ENCODE measurements at places on chromosomes 16 and 17.

GRCh38 chr17:29210879-29211278 is 30.7 kb upstream of the MYO18A start:
- no peak for DNase-seq

DNA sequence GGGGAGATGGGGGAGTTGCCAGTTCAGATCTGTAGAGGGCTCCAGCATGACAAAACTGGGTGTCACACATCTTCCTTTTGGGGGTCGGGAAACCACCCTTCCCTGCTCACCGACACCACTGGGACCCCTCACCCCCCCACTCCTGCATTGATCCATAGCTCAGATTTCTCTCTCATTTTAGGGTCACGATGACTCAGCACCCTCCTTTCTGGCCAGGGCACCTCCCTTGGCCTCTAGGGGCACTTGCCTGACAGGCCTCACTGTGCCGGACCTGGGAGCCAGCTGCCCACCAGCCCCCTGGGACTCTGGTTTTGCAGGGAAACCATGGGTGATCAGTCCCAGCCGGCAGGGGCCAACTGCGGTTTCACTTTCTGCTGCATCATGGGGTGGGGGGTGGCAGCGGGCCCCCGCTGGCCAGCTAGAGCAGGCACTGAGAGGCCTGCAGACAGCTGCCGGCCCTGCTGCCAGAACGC is 239.4 kb downstream of the MRTFB start:
- no peak for DNase-seq

DNA sequence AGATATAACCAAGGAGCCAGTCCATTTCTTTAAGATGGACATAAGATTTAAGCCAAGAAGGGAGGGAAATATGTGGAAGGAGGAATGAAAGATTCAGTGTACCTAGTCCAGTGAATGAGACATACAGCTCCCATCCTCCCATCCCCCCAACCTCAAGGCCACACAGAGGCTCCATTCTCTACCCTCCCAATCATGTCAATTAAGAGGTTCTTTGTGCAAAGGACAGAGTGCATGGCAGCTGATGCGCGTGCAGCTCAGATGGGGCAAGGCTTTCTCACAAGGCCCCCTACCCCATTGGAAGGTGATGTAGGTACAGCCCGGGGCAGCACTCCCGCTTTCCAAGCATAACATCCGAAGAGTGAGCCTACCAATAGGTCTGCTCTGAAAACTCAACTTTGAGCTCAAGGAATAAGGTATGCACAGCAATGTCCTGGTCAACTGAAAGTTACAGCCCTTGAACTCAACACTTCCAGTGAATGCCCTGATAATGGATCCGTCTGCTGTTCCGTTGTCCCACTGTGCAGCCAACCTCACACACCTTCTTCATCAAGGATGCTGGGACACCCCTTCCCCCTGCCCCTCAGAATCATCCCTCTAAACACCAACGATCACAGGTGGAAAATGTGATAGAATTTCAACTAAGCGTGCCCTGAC is 458.1 kb downstream of the SOX9 start:
- no peak for DNase-seq

DNA sequence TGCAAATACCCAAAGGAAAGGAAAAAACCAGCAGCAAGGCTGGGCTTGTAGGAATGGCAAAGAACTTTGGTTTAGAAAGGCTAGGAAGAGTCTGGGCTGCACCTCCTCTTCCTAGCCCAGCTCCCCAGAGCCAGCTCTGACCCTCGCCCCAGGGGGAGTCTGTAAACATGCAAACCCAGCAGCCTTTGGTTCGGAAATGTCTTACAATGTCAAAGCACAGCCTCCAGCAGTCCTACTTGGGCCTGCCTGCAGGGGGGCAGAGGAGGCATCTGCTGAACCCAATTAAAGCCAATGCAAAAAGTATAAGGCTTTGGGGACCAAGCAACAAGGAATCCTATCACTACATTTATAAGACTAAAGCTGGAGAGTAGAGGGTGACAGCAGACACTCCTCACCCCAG is 5.0 kb upstream of the FTSJ3 start:
- DNase-seq: no peak

GRCh38 chr17:63349478-63350000 is 96.6 kb downstream of the CYB561 start:
- no peak for DNase-seq

DNA sequence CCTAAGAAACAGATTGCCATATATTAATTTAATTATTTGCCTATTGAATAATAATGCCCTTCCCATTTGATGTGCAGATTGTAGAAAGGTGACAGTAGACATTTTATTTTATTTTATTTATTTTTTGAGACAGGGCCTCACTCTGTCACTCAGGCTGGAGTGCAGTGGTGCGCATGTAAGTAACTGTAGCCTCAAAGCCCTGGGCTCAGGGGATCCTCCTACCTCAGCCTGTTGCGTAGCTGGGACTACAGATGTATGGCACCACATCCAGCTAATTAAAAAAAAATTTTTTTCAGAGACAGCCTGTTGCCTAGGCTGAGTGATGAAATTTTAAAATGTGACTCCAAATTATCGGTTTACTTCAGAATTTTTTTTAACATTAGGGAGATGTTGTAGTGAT is 1110.0 kb upstream of the EEF2KMT start:
- no peak for DNase-seq

- no peak for DNase-seq
Measured at GRCh38 chr16:11638140-11638539, 30.1 kb upstream of the SNN start.

DNA sequence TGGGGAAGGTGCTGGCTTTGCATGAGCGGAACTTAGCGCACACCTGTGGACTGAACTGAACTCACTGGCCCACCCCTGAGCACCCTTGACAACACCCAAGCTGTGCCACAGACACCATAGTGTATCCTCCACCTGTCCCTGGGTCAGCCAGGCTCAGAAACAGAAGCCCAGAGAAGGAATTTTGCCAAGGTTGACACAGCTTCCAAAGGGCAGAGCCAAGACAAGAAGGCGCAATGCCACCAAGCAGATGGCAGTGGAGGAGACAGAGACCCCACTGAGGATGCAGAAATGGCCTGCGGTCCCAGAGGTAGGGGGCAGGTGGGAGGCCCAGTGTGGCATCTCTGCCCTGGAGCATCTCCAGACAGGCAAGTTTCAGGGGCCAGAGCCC is 169.0 kb downstream of the ENGASE start:
- no peak for DNase-seq

DNA sequence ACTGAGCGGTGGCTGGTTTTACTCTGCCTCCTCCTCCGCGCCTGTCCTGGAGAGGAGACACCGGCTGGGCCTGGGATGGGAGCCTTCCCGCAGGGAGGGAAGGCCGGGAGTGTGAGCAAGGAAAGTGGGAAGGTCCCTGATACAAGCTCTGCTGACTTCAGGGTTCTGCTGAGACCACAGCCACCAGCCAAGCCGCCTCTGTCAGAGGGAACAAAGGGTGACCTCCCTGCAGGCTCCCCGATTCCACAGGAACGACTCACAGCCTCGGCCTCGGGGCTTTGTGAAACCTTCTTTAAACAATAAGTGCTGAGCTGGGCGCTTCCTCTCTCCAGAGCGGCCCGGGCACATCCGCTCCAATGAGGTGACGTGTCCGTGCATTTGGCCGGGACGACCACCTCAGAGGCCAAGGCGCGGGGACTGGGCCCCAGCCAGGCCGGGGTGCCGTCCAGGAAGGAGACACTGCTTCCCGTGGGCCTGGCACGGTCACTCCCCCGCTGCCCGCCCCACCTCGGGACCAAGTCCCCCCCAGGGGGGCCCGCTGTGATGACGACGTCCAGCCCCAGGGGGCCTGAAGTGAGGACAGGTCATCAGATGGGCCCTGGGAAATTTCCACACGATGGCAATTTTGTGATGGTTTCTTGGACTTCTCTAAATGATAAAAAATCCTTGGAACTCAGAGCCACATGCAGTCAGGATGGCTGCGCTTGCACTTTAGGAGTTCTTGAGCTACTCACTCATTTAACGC is 11.8 kb upstream of the CIBAR2 start:
- DNase-seq: no peak

DNA sequence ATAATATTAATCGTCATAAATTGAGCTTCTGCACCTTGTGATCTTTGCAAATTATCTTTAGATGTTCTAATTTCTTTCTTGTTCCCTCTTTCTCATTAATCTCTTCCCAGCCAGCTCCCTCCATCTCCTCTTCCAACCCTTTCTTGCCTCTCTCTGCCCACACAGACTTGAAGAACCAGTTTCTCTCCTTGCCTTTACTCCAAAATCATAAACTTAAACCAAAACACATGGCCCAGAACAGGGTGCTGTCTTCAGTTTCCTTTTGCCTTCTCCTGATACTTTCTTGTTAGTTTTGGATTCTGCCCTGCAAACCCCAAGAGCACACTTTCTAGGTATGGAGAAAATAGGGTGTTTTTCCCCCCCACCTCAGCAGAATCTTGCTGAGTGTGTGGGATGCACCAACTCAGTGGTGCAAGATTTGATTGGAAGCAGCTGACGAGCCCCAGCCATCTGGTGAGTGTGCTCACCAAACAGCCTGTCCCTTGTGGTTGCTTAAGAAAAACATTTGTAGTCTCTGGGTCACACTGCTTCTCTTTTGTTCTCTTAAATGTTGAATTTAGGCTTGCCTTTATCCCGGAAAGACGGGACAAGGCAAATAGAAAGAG is 175.8 kb upstream of the MAF start:
- DNase-seq: no peak

All from SHP77 (cell line).